ENCODE measurements at places on chromosomes 4 and X. TPM values are rescaled to one million over a fixed set of nuclear protein-coding genes. Genes with fewer than 3 reads are reported as not detected.
A peak's percentile ranks its signal among the peaks of the same experiment; 100 is the strongest.

FDCSP gene
- total RNA-seq, result 78.2 TPM

DNA sequence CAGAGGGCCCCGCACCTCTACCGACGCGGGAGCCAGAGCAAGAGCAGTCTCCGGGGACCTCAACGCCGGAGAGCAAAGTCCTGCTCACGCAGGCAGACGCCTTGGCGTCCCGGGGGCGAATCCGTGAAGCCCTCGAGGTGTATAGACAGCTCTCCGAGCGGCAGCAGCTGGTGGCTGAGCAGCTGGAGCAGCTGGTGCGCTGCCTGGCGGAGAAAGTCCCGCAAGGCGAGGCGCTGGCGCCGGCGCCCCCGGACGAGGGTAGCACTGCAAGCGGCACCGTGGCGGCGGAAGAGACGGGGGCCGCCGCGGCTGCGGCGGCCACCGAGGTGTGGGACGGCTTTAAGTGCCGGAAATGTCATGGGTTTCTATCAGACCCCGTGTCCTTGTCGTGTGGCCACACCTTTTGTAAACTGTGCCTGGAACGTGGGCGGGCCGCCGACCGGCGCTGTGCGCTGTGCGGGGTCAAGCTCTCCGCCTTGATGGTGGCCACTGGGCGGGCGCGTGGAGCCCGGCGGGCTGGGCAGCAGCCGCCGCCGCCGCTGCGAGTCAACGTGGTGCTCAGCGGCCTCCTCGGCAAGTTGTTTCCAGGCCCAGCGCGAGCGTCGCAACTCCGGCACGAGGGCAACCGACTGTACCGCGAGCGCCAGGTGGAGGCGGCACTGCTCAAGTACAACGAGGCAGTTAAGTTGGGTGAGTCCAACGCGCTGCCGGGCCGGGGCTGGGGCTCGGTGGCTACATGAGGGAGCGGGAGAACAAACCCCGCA lies 672 bp downstream of the LONRF3 start:
- no peak for DNase-seq

SPANXB1 gene
- not detected for total RNA-seq

C4orf36 gene
- 6.6 TPM for total RNA-seq

- no peak for DNase-seq
These were observed 33.9 kb downstream of the MTM1 start for GRCh38 chrX:150602296-150602695.

DNA sequence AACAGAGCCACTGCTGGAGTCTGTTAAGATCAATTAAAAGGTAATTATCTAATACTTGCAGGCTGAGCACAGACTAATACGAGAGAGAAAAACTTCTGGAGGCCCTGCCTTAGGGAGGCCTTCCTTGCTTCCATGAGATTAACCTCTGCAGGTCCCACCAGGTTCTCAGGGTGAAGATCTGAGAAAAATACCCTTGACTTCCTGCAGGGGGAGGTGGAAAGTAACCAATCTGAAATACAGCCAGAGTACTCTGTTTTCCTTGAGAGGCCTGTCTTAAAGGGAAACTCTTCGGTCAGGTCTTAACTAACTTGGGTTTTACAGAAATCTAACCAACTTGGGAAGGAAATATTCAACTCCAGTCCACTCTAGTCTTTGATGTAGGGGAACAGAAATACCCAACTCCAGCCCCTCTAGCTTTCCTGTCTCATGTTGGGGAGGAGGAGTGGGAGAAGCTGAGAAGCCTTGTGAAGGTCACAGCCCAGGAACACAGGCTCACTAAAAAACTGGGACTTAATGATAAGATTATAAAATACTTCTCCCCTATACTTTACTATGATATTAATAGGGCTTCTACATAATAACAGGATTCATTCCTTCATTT lies 77.1 kb downstream of the TBCK start:
- DNase-seq, result no peak

GRCh38 chrX:97984641-97985040 lies 1100.9 kb downstream of the RPA4 start:
- DNase-seq, result no peak

DNA sequence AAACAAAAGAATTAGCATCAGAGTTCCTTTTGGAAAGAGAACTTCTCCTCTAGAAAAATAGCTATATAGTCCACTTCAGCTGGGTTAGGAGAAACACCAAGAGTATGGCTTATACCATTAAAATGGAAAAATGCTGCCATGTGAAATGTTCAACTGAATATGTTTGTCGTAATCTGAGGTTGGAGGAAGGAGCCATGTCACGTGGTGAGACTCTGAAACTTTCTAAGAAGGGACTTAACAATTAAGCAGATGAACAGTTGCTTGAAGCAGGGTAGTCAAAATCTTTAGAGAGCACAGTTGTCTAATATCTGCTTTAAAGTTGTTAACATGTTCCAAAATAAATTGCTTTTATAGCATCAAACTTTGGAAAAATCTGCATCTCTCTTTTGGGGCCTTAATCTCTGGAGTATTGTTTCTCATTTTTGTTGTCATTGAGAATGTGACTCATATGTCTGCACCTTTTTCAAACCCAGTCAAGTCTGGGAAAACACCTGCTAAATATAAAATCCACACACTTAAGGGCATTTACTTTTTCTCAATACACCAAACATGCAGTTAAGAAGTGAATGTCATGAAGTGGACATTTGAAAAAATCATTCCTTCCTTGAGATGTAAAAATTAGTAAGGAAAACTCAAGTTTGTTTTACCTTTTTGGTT lies 168.8 kb upstream of the PDE5A start:
- no peak for DNase-seq

CCDC120 gene
- 4.3 TPM for total RNA-seq

NLRP2B gene
- total RNA-seq, result 0.66 TPM

DNA sequence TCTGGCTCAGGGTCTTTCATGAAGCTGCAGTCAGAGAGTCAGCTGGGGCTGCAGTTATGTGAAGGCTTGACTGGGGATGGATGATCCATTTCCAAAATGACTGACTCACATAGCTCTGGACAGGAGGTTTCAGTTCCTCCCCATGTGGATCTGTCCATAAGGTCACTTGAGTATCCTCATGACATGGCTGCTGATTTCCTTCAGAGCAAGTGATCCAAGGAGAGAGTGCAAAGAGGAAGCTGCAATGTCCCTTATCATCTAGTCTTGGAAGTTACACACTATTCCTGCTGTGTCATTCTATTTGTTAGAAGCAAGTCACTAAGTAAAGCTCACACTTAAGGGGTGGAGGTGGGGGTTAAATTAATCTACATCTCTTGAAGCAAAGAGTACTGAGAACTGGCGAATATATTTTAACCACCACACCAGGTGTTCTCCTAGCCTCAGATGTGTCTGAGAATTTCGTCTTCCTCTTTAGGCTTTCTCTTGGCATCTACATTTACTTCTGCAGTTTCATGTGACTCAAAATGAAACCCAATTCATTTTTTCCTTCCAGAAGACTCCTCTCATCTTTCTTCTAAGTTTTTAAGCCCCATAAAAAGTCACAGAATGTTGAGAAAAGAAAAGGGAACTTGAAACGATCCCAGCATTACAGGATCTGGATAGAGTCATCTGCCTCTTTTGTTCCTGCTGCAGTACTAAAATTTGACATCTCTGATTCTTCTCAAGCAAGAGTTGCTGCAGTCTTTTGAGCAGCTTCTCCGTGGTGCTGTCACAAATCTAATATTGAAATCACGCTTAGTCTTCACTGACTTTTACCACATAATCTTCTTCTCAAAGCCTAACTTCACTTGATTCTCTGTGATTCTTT lies 3.8 kb upstream of the GRPR start:
- DNase-seq, result no peak

DSPP gene
- not detected for total RNA-seq

DNA sequence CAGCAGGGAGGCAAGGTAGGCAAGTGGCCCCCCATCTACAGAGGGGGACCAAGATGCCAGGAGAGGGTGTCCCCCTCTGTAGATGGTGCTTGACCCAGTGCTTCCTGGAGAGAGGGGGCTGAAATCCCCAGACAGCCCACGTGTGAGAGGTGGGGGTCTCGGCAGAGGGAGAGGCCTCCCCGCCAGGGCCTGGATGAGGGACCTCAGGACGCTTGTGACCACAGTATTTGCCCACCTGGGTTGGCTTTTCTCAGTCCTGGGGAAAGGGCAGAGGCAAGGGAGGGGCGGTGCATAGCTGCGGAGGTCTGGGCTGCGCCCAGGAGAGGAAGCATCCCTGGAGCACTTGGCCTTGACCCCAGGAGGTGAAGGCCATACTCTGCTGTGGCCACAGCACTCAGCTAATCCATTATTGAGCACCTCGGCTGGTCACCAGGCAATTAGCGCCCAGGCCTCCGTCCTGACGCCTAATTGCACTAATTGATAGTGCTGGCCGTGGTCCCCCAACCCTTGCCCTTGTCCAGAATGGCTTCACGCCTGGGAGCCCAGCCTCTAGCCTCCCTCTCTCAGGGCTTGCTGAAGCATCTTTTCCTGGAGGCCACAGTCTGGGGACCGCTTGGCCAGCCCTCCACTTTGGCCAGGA lies 30.7 kb downstream of the HMX1 start:
- peak; percentile 27 for DNase-seq

DNA sequence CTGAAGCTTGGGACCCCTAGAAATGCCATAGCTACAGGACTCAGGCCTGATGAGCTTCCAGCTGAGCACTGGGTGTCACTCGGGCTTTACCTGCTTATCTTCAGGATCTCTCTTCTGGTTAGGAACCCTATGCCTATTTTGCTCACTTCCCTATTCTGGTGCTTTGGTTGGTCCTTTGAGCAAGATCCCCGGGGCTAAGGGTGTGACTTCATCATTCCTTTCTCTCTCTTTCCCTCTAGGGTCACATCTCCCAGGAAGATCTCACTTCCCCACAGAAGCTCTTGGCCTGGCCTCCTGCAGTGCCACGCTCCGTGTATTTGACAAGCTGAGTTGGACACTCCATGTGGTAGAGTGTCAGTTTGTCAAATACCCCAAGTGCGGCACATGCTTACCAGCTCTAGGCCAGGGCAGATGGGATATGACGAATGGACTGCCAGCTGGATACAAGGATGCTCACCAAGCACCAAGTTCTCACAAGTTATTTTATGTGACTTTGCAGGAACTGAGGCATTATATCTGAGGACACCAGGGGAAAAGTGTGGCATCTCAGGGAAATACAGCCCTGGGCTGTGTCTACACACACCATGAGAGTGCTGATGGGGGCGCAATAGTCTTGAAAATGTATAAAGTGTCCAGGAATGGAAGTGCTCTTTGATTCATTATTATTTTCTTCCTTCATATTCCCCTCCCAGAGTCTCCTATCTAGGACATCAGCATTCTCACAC lies 21.1 kb downstream of the VSIG4 start:
- DNase-seq, result no peak

AKAP4 gene
- total RNA-seq, result not detected

DNA sequence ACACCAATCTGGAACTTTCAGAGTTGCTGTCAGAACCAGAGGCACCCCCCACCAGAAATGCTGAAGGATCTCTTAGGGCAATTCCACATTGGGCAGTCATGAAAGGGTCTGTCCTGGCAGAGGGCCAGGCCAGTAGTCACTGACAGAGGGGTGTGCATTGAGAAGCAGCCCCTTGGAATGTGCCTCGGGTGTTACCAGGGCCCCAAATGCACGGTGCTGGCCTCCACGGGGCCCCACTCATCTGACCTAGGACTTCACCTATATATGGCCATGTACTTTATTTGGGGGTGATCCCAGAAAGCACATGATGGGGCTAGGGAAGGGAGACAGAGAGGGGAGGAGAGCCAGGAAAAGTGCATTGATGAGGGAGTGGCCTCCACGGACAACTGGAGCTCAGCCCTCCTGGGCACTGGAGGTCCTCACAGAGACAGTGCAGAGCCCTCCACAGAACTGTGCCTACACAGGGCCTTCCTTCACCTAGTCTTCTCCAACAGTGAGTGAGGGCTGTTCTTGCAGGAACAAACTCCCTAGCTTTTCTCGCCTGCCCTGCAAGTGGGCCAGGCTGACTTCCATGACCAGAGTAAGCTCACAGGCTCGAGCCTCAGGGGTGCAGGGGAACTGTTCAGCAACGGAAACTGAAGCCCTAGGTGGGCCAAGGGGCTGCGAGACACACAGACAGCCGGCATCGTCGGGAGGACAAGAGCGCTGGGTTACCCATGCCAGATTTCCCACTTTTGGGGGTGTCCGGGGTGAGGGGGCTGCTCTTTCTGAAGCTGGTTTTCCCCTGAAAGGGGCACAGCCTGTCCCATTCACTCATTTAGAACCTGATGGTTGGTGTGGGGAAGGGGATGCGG lies 136.2 kb downstream of the HMX1 start:
- DNase-seq, result no peak

MAGEA10 gene
- not detected for total RNA-seq

DNA sequence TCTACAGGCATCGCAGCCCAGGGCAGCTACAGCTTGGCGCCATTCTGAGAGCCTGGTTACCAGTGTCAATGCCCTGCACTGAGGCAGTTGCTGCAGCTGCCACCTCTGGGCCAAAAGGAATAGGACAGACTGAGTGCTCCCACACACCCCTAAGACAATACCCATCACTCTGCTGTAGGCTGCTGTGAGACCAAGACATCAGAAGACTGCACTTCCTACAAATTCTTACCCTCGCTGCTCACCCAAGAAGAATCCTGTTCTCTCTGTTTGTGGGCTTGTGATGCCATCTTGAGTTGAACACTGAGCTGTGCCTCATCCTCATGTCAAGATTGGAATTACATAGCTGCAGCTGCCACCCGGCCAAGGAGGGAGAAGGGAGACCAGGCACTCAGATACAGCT lies 1847.0 kb upstream of the PCDH10 start:
- no peak for DNase-seq

GRCh38 chr4:79395841-79396240 lies 12.2 kb downstream of the GK2 start:
- DNase-seq, result no peak

Measured in breast epithelium (tissue), 4 donors.